ENCODE measurements at places on chromosomes 1 and 21.

DNA sequence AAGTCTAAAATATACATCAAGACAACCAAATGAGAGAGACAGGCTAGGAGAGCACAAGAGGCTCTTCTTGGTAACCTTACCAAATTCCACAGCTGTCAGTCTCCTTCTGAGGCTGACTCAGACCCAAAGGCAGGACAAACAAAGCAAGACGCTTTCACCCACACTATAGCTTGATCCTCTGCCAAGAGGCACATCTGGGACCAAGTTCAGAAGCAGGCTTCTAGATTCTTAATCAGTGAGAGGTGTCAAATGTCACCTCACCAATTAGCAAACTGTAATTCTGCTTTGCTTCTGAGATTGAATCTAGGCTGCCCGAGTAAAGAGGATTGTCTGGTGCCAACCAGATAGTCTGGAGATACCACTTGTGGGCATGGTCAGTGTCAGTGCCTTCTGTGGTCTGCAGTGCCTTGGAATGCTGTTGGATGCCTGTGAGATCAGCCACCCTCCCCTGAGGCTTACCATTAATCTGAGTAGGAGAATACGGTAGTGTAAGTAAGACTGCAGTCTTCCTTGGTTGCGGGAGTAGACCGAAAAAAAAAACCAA lies 151.0 kb downstream of the FMN2 start:
- DNase-seq: no peak

DNA sequence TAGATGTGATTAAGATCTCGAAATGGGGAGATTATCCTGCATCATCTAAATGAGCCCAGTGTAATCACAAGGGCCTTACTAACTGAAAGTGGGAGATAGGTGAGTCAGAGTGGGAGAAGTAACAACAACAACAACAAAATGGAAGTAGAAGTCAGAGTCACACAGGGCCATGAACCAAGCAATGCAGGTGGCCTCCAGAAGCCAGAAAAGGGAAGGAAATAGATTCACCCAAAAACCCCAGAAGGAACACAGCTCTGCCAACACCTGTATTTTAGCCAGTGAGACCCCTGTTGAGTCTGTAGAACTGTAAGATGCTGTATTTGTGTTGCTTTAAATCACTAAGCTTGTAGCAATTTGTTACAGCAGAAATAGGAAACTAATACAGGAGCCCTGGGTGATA lies 4.1 kb downstream of the TAGLN2 start:
- no peak for DNase-seq

- no peak for DNase-seq
Measured at GRCh38 chr1:203048086-203048485, 21.8 kb downstream of the PPFIA4 start.

- no peak for DNase-seq
Measured at GRCh38 chr1:201731592-201731991, 97.4 kb upstream of the IPO9 start.

DNA sequence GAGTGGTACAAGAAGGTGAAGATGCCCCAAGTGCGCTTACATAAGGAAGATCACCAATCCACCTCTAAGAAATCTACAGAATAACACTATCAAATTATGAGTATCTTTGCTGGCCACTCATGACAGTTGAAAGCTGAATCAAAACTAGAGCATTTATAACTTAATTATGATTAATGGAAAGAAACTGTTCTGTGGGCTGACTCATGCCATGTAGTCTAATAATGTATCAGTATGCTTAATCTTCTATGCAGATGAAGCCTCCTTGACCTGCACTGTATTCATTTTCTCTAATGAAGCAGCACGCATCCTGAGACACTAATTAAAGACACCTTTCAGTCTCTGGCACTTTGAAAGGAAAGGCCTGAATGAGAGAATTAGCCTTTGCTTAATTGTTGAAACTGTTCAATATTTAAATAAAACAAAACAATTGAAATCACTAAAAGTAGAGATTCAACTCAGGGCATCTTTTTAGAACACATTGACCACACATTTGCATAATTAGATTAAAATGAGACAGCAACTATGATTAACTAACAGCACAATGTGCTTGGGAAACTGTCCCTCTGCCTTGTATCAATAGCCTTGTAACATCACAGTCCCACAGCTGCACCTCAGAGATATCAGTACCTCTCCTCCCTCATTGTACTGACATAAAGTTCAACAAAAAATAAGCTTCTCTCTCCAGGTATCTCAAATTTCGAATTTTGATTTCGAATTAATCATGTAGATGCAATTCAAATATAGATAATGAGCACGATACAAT lies 105.6 kb downstream of the NTPCR start:
- no peak for DNase-seq

- no peak for DNase-seq
Measured at GRCh38 chr1:198640174-198640573, 1.3 kb downstream of the PTPRC start.

DNA sequence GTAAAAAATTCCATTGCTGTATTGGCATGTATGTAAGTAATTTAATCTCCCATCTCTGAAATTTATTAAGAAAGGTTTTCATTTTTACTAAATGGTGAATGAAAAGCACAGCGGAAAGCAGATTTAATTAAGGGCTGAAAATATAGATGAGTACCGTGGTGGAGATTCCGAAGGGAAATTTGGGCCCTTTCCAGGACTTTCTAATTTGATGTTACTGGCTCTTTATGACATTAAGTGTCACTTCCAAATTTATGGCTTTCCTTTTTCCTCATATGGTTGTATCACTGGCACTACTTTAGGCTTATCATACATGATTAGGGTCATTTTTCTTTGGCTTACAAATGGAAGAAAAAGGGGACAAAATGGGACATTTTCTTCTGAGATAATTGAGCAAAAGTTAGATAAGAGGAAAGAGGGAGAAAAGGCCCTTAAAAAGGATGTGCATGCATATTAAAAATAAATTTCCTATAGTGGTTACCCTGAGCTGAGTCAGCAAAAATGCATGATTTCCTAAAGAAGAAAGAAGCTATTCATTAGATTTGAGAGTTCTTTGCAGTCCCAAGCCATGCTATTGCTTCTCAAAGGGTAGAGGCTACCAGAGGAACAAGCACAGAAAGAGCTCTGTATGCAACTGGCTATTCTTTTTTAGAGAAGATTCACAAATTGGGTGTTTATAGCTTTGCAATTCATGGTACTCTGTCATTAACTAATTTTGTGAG lies 74.9 kb upstream of the CNIH3 start:
- DNase-seq: no peak

GRCh38 chr1:230308039-230308438 lies 118.1 kb downstream of the PGBD5 start:
- DNase-seq: no peak

GRCh38 chr1:7500381-7501083 lies 270.6 kb upstream of the VAMP3 start:
- no peak for DNase-seq

GRCh38 chr1:65606426-65606825 lies 186.0 kb downstream of the LEPR start:
- no peak for DNase-seq

- DNase-seq: no peak
Measured at GRCh38 chr21:44763050-44763378, 38.6 kb downstream of the UBE2G2 start.

DNA sequence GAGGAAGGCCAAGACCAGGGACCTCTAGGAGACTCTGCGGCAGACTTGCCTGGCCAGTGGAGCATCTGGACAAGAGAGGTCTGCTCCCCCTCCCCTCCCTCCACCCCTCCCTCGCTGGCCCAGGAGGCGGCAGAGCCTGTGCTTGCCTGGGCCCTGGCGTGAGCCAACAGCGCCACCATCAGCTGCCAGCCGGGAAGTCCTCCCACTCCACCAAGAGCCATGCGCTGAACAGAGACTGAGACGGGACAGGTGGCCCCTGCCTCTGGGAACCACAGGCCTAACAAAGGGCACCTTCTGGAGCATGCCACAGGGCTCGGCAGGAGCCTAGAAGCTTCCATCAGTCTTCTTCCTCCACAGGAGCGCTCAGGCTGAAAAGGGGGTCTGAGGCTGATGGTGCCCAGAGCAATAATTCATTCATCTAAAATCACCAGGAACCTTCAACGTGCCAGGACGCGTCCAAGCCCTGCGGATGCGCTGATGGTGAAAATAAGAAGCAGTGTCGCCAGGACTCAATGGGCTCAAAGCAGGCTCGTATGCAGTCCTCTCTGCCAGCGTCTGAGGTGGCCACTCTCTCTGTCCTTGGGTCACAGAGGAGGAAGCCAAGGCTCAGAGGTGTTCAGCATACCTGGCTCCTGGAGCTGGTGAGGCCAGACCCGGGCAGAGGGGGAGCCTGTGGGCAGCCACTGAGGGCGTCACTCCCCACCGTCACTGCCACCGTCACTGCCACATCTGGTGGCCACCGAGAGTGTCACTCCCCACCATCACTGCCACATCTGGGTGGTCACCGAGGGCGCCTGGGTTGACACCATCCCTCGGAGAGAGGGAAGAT lies 161.2 kb downstream of the NPHP4 start:
- no peak for DNase-seq

DNA sequence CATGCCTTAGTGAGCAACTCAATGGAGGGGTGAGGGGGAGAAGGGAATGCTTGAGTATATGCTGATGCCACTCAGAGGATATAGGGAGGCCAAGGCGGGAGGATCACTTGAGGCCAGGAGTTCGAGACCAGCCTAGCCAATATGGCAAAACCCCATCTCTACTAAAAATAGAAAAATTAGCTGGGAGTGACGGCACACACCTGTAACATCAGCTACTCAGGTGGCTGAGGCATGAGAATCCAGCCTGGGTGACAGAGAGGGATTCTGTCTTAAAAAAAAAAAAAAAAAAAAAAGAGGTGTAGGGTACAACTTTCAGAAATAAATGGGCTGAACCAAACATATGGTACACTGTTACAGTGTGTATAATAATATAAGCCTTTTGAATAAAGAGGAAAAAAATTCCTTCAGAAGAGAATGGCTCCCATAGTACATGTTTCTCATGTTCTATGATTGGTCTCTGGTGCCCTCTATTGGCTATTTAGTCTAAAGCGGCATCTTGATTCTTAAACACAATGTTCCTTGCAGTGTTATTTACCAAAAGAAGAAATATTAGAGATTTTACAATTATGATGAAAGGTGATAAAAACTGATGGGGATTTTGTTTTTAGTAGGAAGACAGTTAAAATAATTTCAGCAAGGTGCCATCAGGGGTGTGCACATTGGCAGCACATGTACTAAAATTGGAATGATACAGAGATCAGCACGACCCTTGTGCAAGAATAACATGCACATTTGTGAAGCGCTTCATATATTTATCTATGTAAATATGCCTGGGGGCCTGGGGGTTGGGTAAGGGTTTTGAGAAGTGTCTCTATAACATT lies 109.8 kb downstream of the PATJ start:
- DNase-seq: no peak

GRCh38 chr1:12132078-12132477 lies 34.7 kb upstream of the TNFRSF1B start:
- no peak for DNase-seq

DNA sequence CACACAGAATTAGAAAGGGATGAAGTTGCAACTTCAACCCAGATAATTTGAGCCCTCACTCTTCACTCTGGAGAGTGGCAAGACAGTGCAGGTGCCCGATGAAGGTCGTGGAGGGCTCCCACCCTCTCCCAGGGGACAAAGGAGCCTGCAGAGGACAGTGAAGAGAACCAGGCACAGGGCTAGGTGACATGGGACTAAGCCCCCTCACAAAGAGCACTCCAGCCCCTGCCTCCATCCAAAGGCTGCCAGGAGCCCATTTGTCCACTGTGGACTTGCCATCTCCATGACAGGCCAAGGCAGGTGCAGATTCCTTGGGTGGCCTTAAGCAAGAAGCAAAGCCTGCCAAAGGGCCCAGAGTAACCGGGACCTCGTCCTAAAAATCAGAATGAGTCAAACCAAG lies 15.1 kb downstream of the ERRFI1 start:
- no peak for DNase-seq

DNA sequence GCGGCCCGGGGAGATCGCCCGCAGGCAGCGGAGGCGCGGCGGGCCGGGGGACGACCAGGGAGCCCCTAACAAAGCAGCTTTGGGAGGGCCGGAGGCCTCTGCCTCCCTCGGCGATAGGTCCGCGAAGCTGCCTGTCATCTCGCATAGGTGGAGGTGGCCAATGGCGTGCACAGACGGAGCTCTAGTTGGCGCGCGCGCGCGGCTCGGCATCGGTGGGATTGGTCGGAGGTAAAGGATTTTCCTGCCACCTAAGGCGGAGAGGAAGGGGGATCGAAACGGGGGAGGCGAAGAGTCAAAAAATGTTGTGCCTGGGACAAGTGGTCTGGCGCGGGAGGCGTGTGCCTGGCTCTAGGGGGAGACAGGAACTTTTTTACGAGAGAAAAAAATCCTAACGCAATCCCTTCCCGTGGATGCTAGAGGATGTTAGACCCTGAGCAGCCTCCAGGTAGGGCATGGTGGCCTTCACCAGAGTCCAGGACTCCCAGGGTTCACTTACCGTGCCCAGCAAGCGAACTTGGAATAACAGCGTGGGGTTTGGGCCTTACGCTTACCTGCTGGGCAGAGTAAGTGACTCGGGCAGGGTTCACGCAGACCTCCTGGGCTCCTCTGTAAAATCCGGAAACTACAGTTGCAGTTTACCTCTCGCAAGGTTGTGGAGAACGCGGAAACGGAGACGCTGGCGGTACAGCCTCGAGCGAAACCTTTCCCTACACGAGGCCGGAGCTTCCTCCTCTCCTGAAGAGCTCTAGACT lies 99.9 kb upstream of the SOD1 start:
- peak; percentile 97 for DNase-seq

GRCh38 chr1:162299018-162299417 lies 77.6 kb downstream of the SPATA46 start:
- no peak for DNase-seq

GRCh38 chr1:182235952-182236650 lies 155.5 kb downstream of the GLUL start:
- no peak for DNase-seq

DNA sequence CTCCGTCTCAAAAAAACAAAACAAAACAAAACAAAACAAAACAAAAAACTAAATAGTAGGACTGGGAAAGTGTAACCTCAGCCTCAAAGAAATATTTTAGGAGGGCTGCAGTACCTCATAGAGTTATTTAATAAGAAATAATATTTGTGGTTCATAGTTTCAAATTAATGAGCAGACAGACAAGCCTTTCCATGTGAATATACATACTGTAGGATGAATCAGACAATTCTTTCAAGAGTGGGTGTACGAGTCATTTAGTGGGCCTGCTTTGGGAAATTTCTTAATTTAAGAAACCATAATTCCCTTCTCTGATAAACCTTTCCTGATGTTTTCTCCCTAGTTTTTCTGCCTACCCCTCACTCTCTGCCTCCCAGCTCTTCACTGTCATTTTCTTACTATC lies 52.5 kb downstream of the CDC14A start:
- DNase-seq: no peak

DNA sequence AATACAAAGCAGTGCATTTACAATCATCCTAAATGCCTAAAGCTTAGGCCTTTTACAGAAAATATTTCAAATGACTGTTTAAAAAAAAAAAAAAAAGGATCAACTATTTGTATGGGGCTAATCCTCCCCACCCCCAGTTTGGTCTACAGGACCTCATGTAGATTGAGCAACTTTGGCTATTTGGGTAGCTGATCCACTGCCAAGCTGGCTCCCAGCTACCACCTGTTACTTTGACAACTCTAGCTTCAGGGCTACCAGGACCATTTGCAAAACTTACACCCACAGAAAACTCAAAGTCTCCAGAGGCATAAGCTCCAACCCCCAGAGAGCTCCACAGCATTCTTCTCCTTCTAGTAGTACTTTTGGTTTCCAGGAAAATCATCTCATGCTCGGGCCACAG lies 29.4 kb downstream of the JAK1 start:
- DNase-seq: no peak

All from progenitor cell of endocrine pancreas (in vitro differentiated cells).